ENCODE measurements at places on chromosomes 7 and 10.

DNA sequence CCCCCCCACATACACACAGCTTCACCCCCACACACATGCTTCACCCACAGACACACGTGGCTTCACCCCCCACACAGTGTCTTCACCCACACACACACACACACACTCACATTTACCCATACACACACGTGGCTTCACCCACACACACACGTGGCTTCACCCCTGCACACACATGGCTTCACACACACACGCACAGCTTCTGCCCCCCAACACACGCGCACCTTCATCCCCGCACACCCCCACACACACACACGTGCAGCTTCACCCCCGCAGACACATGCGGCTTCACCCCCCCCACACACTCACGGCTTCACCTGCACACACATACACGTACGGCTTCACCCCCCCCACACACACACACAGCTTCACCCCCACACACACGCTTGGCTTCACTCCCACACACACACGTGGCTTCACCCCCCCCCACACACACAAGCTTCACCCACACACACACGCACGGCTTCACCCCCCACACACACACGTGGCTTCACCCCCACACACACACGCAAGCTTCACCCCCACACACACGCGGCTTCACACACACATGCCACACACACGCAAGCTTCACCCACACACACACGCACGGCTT, 82.4 kb downstream of the NKX6-2 start:
- DNase-seq: no peak

DNA sequence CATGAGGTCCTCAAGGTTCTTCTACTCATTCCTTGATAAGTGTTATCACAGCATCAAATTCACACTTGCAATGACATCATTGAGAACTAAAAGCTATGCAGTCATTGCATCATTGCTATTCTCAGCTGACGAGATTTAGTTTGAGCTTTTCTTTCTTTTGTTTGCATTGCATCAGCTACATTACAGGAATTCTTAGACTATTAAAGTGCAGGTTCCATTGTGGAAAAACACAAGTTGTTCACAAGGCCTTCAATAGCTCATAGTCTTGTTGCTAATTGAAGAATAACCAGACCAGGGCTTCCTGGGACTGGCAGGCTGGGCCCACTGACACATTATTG, 139.3 kb downstream of the CXCL12 start:
- DNase-seq: no peak

DNA sequence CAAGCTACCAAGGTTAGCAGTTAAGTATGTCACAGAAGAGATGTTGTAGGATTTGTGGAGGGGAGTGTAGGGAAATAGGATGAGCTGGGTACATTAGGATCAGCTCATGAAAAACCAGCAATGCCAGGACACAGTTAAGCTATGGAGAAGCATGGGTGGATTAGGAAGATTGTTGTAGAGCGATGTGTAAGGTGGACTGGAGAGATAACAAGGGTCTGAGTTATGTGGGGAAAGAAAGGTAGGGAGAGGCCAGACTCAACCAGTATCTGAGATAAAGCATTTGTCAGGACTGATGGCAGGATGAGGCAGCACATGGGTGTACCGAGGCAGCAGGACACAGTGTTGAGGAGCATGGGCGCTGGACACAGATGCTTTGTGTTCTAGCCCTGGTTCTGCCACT, 85.4 kb upstream of the PRR15 start:
- no peak for DNase-seq

DNA sequence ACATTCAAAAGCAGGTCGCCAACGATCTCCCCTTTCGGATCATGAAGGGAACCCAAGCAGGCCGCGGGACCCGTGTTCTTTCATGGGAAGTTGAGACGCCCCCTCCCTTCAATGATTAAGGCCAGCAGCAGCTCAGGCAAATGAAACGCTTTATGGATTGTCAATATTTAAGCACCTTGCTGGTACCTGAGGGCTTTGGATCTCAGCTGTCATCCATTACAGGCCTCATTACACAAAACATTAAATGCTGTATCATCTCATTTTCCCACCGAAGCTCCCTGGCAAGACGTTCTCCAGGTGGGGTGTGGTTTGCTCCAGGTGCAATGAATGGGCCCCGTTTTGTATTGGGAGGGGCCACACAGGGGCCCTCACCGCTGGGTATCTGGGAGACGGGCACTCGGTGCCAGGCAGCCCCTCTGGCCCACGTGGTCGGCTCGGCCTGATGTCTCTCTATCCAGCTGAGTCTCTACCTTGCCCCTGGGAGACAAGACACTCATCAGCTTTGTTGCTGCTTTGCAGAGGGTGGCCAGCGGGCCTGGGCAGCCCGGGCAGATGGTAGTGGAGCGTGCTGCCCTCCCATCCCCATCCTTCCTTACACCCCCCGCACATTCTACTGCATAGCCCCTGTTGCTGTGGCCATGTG, 456.1 kb upstream of the FOXK1 start:
- DNase-seq: no peak

DNA sequence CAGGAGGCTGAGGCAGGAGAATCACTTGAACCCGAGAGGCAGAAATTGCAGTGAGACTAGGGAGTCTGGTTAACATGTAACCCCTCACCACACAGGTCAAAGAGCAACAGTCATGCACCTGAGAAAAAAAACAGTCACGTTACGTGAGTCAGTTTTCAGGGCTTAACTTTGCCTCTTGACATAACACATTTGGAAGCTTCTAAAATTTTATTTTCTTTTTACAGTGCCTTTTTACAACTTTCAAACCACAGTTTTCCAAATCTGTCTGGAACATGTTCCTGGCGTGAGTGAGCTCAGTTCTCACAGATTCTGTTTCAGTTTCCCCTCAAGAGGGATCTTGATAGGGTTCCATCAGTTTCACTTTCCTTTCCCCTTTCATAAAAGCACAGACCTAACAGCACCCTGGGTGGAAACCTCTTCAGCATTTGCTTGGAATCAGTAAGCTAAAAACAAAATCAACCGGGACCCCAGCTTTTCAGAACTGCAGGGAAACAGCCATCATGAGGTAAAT, 4.4 kb downstream of the IFIT3 start:
- no peak for DNase-seq

DNA sequence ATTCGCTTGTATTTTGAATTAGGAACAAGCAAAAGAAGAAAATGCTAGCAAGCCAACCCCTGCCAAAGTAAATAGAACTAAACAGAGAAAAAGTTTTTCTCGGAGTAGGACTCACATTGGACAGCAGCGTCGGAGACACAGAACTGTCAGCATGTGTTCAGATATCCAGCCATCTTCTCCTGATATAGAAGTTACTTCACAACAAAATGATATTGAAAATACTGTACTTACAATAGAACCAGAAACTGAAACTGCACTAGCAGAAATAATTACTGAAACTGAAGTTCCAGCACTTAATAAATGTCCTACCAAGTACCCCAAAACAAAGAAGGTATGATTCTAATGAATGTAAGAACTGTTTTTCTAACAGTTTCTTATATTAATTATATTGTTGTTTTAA, 87.9 kb downstream of the KMT2E start:
- DNase-seq: no peak

GRCh38 chr10:32548208-32548607, 102.3 kb downstream of the CCDC7 start:
- no peak for DNase-seq

DNA sequence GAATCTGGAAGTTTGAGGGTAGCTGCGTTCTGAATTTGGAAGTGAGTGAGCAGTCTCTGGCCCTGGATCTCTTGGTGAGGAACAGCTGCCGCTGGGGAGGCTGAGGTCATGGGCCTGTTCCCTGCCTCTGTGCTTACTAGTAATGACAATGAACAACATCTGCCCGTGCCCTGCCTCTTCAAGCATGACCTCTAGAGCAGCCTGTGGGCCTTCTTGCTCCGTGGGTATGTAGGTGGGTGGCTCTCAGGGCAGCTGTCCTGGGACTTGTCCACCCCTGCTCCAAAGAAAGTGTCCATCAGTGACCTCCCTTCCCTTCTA, 186.2 kb downstream of the CXCL12 start:
- DNase-seq: no peak

DNA sequence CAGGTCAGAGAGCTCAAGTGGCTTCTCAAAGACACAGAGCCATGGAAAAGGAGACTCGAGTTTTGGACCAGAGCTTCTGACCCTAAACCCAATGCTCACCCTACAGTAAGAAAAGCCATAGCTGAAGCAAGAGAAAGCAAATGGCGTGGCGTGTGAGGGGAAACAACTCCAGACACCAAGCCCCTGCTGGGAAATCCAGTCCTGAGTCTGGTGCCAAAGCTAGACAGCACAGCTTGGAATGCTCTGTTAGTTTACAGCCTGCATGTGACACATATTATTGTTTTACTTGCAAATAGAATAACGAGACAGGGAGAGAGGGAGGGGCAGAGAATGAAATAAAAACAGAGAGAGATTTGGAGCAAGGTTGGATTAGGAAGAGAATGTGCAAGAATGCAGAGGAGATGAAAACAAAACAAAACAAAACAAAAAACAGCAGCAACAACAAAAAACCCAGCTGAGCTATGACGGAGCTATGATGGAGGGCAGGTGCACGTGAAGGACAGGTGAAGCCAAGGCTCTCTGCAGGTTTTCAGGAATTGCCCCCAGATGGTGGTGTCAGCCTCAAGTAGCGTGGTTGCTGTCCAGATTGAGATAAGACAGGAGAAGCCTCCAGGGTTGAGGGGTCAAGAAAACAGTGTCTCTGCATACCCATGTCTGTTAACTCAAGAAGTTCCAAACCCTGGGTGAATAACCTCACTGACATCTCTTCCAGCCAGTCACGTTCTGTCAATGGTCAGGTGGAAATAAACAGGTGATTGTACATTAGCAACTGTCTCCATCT, 69.7 kb upstream of the LRRC18 start:
- DNase-seq: no peak

DNA sequence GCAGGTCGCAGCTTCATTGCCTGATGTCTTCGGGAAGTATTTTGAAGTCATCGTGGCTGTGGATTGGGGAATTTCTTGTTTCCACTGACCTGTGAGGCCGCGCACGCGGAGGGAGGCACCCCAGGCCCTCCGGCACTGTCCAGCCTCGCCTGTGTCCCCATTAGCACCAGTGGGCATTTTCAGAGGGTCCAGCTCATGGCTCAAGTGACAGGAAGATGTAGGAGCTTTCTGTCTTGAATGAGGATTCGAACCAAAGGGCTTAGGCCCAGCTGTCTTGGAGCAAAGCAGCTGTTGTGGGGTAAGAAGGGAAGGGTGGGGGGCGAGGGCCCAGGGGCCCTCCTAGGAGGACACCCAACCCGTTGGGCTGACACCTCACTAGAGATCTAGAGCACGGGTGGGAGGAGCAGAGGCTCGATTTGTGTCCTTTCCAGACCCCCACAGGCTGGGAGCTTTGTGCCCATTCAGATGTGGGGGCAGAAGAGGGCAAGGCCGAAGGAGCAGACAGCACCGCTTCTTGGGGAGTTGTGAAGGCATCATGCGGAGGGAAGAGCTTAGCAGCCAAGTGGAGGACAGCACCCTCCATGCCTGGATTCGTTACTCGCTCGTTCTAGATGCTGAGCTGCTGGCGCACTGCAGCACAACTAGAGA, 914 bp downstream of the ZNF37A start:
- no peak for DNase-seq

GRCh38 chr10:8485032-8485431, 430.5 kb downstream of the GATA3 start:
- no peak for DNase-seq

- no peak for DNase-seq
These were observed 2.6 kb upstream of the CYP26A1 start for GRCh38 chr10:93071177-93071472.

- DNase-seq: no peak
These were observed 47.4 kb downstream of the ORC5 start for GRCh38 chr7:104160375-104160774.

DNA sequence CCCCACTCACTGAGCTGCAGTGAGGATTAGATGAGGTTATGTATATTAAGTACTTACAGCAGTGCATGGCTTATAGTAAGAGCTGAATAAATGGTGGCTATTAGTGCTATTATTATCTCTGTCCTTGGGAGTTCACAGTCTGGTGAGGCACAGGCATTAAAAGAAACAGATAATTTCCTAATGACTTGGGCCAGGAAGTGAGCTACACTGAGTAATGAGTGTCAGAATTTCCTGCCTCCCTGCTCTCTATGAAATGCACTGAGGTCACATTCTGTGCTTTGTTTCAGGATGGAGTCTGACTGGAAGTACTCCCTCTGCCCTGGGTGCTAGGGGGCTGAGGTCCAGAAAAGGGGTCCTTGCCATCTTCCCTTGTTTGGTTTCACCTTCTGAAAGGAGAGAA, 48.7 kb upstream of the LOXL4 start:
- no peak for DNase-seq

DNA sequence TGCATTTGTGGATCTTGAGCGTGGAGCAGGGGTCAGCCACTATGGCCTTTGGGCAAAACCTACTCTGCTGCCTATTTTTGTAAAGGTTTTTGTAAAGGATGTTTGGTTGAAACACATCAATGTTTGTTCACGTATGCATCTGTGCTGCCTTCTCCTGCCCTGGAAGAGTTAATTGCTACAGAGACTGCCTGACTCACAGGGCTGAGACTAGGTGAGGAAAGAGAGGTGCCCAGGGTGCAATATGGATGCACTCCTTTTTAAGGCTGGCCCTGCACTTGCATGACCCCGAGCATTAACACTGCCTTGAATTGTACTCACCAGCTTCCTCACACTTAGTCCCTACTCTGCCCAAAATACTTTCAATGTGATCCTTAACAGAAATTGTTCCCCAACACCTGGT, 20.9 kb upstream of the NAMPT start:
- DNase-seq: no peak

DNA sequence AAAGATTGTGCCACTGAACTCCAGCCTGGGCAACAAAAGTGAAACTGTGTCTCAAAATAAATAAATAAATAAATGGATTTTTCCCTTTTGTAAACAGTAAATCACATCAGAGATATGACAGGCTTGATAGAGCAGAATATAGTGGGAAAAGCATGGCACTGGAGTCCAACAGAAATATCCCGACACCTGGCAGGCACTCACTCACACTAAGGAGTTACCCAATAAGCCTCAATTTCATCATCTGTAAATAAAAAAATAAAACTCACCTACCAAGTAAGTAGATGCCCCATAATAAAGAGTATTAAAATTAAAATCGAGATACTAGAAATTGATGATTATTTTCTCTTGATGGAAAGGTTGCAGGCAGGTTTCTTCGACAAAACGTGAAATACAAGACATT, 1.7 kb downstream of the ATE1 start:
- no peak for DNase-seq

GRCh38 chr10:70475661-70476060, 2.9 kb upstream of the PALD1 start:
- no peak for DNase-seq

GRCh38 chr7:7498856-7499255, 36.8 kb downstream of the COL28A1 start:
- no peak for DNase-seq

DNA sequence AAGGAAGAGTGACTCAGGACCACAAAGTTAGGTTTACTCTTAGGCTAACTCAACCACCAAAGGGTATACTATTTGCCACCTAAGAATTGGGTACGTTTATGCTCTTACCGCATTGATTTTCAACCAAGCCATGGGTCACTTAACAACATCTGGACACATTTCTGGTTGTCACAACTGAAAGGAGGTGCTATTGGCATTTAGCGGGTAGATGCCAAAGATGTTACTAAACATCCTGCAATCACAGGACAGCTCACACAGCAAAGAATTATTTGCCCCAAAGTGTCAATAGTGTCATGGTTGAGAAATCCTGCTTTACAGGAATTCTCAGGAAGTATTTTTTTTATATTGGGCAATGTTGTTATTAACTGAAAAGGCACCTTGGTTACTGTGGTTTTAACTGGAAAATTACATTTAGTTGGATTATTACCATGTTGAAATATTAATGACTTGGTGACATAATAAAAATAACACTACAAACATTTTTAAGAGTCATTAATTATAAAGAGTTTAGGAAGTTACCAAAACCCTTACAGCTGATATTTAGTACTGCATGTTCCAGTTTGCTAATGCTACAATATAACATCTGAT, 185.0 kb upstream of the TMEM196 start:
- no peak for DNase-seq

GRCh38 chr7:121560267-121560990, 164.3 kb upstream of the FAM3C start:
- no peak for DNase-seq

Measured in T-helper 2 cell (primary cell).